BJ (cell line): ENCODE measurements at places on chromosomes 16 and 17. TPM values are rescaled to one million over a fixed set of nuclear protein-coding genes. Genes with fewer than 3 reads are reported as not detected.

GRCh38 chr16:74657870-74658642 is 8.6 kb downstream of the RFWD3 start:
- DNase-seq = no peak

The ZACN gene
- 0.05 TPM in 1 of 2 replicates, not detected in the other for polyA plus RNA-seq

- no peak for DNase-seq
Observed at GRCh38 chr17:59062509-59062908, 44.2 kb downstream of the TRIM37 start.

The NPIPA2 gene
- polyA plus RNA-seq = 0.80 and 1.2 TPM in 2 replicates

DNA sequence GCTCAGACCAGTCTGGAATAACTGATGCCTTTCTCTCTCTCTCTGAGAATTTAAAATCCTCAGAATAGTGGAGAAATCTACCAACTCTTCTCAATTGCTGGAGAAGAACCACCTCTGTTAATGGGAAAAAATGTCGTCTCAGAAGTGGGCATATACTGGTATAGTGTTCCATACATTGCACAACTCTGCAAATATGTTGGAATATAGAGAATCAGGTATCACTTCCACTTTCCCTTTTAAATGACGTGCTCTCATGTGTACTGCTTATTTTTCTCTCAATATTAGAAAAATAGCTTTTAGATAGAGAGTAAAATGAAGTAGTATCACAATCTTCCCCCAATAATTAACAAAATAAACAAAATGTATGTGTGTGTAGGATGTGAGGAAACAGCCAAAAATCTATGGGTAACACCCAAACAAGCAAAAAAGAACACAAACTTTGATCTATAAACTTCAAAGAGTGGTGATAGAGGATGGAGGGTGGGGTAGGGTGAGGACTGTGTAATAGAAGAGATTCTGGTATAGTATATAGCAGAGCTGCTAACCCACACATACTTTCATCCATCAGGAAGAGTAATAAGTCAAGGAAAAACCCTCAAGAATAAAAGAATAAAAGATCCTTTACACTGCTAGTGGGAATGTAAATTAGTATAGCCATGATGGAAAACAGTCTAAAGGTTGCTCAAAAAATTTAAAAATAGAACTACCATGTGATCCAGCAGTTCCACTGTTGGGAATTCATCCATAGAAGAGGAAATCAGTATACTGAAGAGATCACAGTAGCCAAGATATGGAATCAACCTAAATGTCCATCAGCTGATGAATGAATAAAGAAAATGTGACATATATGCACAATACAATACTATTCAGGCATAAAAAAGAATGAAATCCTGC is 46.9 kb downstream of the NFATC3 start:
- DNase-seq = no peak

The KRT31 gene
- 0.11 TPM in 1 of 2 replicates, not detected in the other for polyA plus RNA-seq
